ENCODE measurements at places on chromosomes 7 and 10.

GRCh38 chr10:112404617-112405016, 30.7 kb downstream of the ACSL5 start:
- no peak for DNase-seq

- no peak for DNase-seq
Observed at GRCh38 chr10:35417313-35417625, 81.0 kb downstream of the CCNY start.

DNA sequence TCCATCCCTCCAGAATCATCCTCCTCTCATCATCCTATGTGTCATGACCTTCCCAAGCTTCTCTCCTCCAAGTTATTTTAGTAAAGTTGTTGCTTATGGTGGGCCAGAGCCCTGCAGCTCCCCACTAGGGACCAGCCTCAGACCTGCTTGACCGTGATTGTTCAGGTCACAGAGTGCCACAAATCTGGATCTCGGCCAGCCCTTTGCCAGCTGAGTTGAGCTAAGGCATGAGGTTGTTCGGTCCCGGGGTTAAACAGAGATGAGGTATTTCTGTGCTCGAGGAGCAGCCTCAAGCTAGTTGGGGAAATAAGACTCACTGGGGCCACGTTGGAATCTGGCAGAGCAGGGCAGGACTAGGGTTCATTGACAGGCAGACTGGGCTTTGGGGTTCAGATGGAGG, 66.3 kb upstream of the PPIF start:
- DNase-seq, result no peak

- no peak for DNase-seq
Observed at GRCh38 chr7:633381-634018, 93.0 kb upstream of the DNAAF5 start.

- no peak for DNase-seq
Observed at GRCh38 chr10:48968036-48968435, 28.4 kb upstream of the LRRC18 start.

GRCh38 chr10:110561292-110561691, 6.2 kb upstream of the SMC3 start:
- DNase-seq, result no peak

GRCh38 chr7:74029991-74030415, 2.0 kb downstream of the ELN start:
- DNase-seq, result no peak

DNA sequence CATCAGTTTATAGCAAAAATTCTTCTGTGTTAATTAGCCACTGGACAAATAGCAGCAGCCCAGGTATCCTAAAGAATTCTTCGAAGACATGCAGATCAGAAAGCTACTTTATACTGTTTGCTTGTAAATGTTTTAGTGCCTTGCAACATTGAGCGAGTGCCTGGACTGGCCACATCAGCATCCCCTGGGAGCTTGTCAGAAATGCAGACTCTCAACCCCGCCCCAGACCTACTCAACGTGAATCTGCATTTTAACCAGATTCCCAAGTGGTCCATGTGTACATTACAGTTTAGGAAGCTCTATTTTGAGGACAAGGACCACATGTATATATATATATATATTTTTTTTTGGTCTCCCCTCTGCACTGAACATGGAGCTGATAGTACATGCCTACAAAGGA, 18.5 kb upstream of the PLEKHS1 start:
- no peak for DNase-seq

DNA sequence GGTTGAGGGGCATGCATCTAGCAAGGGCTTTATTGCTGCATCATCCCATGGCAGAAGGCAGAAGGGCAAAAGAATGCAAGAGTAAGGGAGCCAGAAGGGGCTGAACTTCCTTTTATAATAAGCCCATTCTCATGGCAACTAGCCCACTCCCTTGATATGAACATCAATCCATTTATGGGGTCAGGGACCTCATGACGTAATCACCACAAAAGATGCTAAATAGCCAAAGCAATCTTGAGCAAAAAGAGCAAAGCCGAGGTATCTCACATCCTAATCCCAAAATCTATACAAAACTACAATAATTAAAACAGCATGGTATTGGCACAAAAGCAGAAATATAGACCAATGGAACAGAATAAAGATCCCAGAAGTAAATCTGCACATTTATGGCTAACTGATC, 499.9 kb downstream of the ATRNL1 start:
- no peak for DNase-seq

DNA sequence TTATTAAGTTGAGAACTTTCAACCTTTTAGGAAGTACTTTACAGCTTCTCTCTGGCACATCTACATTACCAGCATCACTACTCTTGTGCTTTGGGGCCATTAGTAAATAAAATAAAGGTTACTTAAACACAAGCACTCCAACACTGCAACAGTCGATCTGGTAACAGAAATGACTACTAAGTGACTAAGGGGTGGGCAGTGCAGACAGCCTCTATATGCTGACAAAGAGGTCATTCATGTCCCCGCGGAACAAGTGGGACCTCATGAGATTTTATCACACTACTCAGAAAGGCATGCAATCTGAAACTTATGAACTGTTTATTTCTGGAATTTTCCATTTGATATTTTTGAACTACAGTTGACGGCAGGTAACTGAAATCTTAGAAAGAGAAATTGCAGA, 111.3 kb upstream of the DNAJB12 start:
- DNase-seq, result no peak

DNA sequence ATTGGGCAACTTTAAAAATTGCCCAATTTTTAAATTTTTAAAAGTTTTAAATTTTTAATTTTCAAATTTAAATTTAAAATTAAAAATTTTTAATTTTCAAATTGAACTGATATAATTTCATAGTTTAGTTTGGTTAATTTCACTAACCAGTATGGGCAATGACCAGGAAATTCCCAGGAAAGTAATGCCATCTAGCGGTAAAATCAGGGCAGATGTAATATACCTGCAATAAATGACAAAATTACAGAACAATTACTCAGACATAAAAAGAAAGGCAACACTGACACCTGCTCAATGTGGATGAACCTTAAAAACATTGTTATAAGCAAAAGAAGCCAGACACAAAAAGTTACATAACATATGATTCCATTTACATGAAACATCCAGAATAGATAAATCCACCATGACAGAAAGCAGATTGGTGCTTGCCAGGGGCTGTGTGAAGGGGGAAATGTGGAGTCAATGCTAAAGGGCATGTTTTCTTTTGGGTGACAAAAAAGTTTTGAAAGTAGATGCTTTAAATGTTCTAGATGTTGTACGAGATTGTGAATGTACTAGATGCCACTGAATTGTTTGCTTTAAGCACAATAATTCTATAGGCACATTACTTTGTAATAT, 28.6 kb upstream of the SLC16A12 start:
- no peak for DNase-seq

- peak; percentile 87 for DNase-seq
Observed at GRCh38 chr7:131188367-131189339, 139.0 kb upstream of the MKLN1 start.

GRCh38 chr7:28556025-28556424, 143.7 kb downstream of the CREB5 start:
- DNase-seq, result no peak

GRCh38 chr7:64729089-64729848, 63.3 kb downstream of the ZNF107 start:
- DNase-seq, result no peak
